ENCODE measurements at places on chromosomes 3 and 15.

- DNase-seq, result no peak
Measured at GRCh38 chr3:53828581-53828980, 17.6 kb downstream of the CHDH start.

DNA sequence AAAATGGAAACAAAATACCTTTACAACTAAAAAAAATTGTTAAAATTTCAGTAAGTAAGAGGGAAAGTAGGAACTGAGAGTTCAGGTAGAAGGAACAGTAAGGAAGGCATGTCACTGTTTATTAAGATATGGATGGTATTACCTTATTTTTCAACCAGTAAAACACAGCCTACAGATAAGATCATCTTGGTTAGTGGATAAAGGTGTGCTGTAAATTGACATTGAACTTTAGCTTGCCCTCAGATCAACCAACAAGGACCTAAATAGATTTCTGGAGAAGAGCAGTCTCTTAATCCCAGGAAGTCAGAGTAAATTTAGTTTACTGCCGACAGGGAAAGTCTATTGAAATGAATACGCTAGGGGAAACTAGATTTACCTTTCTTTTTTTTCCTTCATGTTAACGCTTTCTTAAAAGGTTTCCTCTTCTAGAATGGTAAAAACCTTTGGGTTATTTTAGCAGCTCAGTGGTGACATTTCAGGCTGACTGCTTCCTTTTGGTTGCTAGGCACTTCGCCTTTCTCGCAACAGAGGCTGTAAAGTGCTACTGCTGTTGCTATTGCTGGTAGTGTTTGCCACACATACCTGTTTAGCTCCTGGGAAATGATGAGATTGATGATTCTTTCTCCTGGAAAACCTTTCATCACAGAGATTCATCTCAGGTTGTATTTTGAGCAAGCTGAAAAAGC is 12.9 kb downstream of the DZIP3 start:
- DNase-seq, result peak; percentile 29

DNA sequence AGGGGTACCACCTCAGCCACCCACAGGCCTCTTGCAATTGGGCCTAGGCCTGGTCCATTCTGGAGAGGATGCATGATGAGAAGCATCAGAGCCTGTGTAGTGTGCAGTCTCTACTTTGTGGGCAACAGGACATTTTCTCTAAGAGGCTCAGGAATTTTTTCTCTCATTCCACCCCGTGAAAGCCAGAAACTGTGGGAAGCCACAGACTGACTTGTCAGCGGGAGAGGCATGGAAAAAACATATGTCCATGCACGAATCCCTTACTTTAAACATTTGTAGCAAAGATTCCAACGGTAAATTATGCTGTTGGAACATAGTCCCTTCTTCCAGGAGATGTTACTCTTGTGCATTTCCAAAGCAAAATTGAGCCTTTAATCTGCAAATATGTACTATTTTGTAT is 196.5 kb downstream of the KLHL25 start:
- no peak for DNase-seq

GRCh38 chr3:178705925-178706324 is 169.7 kb downstream of the KCNMB2 start:
- no peak for DNase-seq

- DNase-seq, result no peak
Measured at GRCh38 chr3:8562081-8562595, 60.5 kb downstream of the LMCD1 start.

GRCh38 chr3:111332488-111333080 is 209.4 kb upstream of the CD96 start:
- no peak for DNase-seq

- no peak for DNase-seq
Measured at GRCh38 chr3:192408647-192409200, 318.6 kb downstream of the FGF12 start.

- no peak for DNase-seq
Measured at GRCh38 chr15:52326756-52327155, 31.2 kb upstream of the MYO5C start.

GRCh38 chr3:71063773-71064290 is 519.7 kb downstream of the FOXP1 start:
- DNase-seq, result no peak

- DNase-seq, result no peak
Measured at GRCh38 chr3:97161169-97161568, 346.8 kb downstream of the EPHA6 start.

- no peak for DNase-seq
Measured at GRCh38 chr3:31892916-31893573, 88.0 kb downstream of the OSBPL10 start.

DNA sequence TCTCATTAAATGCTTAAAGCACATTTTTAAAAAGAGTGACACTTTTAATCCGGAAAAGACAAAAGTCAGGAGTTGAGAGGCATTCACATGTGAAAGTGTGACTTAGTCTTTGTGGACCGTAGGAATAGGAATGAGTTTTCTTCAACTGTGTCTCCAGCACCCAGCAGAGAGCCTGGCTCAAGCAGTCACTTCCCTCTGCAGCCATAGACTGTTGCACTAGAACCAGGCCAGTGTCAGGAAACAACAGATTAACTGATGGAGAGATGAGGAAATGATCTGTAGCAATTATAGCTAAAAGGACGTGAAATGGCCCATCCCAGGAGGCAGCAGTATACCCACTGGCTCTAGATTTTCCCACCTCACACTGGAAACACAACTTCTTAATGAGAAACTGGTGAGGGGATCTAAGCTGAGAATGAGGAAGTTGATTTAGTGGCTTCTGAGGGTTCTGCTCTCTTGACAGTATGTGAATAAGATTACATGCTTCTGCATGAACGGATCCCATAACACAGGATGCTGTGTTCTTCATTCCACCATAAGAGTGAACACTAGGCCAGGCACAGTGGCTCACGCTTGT is 19.8 kb downstream of the CFAP92 start:
- peak; percentile 51 for DNase-seq

DNA sequence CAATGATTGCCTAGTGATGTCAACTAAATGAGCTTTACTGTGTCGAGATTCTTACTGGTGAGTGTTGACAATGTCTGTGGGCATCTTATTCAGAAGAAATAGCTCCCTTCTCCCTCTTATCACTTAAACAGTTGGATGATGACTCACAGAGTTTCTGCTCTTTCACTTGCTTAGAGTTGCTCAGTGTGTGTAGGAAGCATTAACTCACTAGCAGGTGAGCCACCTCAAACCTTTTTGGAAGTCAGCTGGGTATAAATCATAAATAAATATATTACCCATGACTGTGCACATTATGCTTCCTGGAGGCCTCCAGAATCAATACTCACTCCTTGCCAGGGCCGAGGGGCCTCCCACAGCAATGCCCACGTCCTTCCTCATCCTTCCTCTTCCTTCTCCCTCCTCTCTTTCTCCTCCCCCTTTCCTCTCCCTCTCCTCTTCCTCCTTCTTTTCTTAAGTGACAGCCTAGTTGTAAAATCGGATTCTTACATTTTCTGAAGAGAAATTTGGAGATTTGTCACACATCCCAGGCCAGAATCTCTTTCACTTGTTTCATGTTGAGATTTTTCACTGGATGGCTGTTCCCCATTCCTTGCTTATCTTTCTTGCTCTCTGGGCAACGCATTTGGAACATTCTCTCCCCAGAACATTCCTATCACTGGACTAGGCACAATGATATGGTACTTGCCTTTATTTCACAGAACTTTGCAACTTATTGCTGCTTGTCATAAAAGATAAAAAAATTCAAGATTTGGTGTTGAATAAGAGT is 17.5 kb downstream of the SHC4 start:
- no peak for DNase-seq

- no peak for DNase-seq
Measured at GRCh38 chr3:195239121-195239520, 31.8 kb downstream of the XXYLT1 start.

All from KG1 (cell line).